Thoracic aorta endothelial cell (primary cell): ENCODE measurements at places on chromosomes 16 and 17. TPM values are rescaled to one million over a fixed set of nuclear protein-coding genes. Genes with fewer than 3 reads are reported as not detected.

The SLC52A1 gene
- 0.07 TPM in 1 of 2 replicates, not detected in the other for total RNA-seq

The SCRN2 gene
- 18.2 and 30.4 TPM in 2 replicates for total RNA-seq

The C16orf54 gene
- total RNA-seq = not detected in 2 replicates

The ABCC6 gene
- under 0.01 and 0.57 TPM in 2 replicates for total RNA-seq

The HOXB13 gene
- total RNA-seq = 0.07 TPM in 1 of 2 replicates, not detected in the other

The EVI2B gene
- 2.0 and 2.5 TPM in 2 replicates for total RNA-seq

The STX1B gene
- 0.27 and 0.36 TPM in 2 replicates for total RNA-seq

The RPS6KB1 gene
- 33.9 and 39.0 TPM in 2 replicates for total RNA-seq

The AANAT gene
- total RNA-seq = not detected in 2 replicates

The PGAP6 gene
- 56.7 and 57.8 TPM in 2 replicates for total RNA-seq

The HS3ST4 gene
- total RNA-seq = not detected in 2 replicates

The CCL17 gene
- total RNA-seq = not detected in 2 replicates

The TP53TG3 gene
- total RNA-seq = not detected in 2 replicates

The ZNF423 gene
- total RNA-seq = 0.53 and 1.7 TPM in 2 replicates

The KLHL10 gene
- total RNA-seq = not detected in 2 replicates

The PHB1 gene
- 121 and 146 TPM in 2 replicates for total RNA-seq

The KRTAP2-1 gene
- not detected in 2 replicates for total RNA-seq

The HOXB5 gene
- 0.13 and 1.5 TPM in 2 replicates for total RNA-seq

The FOXL1 gene
- 2.0 and 4.2 TPM in 2 replicates for total RNA-seq

The GCGR gene
- not detected in 2 replicates for total RNA-seq

The APOBR gene
- total RNA-seq = not detected in 2 replicates

The DGKE gene
- total RNA-seq = 27.9 and 30.9 TPM in 2 replicates

The MYH3 gene
- under 0.01 and 0.50 TPM in 2 replicates for total RNA-seq

The KRT222 gene
- total RNA-seq = not detected in 2 replicates

The NPIPA7 gene
- total RNA-seq = 1.1 and 1.7 TPM in 2 replicates

The CA5A gene
- not detected in 2 replicates for total RNA-seq

The FBXO39 gene
- 0.93 and 2.9 TPM in 2 replicates for total RNA-seq

The SCIMP gene
- not detected in 2 replicates for total RNA-seq

The TRPV3 gene
- total RNA-seq = under 0.01 TPM in 1 of 2 replicates, not detected in the other

The ITGAD gene
- total RNA-seq = not detected in 2 replicates

The TBC1D3H gene
- total RNA-seq = not detected in 2 replicates

The KATNIP gene
- total RNA-seq = 27.9 and 28.6 TPM in 2 replicates

The TP53TG3C gene
- not detected in 2 replicates for total RNA-seq

The FAAP100 gene
- 26.3 and 28.3 TPM in 2 replicates for total RNA-seq

The GJD3 gene
- not detected in 2 replicates for total RNA-seq

The KCNG4 gene
- not detected in 2 replicates for total RNA-seq

The AGRP gene
- not detected in 2 replicates for total RNA-seq

The SBK1 gene
- total RNA-seq = 0.07 and 0.27 TPM in 2 replicates

The KRT36 gene
- not detected in 2 replicates for total RNA-seq

The MYADML2 gene
- total RNA-seq = not detected in 2 replicates

The DNAJC7 gene
- 93.2 and 95.2 TPM in 2 replicates for total RNA-seq

The HBZ gene
- not detected in 2 replicates for total RNA-seq

The RPH3AL gene
- 4.4 and 8.6 TPM in 2 replicates for total RNA-seq

The SAMD14 gene
- total RNA-seq = 3.1 and 3.7 TPM in 2 replicates
